Activated T-cell treated with anti-CD3 and anti-CD28 coated beads, Interleukin-2, amount 50 U/mL, for 72 hours (primary cell): ENCODE measurements at places on chromosomes 6 and 20. TPM values are rescaled to one million over a fixed set of nuclear protein-coding genes. Genes with fewer than 3 reads are reported as not detected.

DNA sequence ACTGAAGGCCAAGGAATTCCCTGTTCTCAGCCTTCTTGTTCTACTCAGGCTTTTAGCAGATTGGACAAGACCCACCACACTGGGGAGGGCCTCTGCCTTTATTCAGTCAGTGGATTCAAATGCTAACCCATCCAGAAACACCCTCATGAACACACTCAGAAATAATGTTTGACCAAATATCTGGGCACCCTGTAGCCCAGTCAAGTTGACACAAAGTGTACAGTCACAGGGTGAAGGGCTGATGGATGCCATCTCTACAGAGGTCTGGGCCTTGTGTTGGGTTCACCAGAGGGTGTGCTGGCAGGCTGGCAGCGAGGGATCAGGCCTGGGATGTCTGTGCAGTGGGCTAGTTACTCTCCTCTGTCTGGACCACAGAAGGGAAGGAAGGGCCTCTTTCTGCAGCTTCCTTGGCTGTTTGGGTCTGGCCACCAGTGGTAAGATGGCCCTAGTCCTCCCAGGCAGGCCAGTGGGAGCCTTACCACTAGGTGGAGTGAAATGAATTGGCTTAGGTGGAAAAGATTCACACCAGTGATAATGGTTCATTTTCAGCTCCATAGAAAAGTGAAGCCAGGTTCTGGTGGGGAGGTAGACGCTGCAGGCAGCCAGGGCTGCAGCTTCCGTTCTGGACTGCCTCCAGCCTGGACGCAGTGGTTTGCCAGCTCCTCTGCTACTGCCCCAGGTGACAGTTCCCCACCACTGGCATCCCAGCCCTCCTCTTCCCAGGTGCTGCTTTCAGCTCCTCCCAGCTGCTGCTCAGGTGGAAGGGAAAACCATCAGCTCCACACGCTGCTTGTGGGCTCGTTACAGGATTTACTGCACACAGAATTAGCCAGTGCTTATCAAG lies 9.2 kb downstream of the TUBB2A start:
- H3K27me3 ChIP-seq, result no peaks in the 10 kb centered on the region
- H3K36me3 ChIP-seq, result no peaks in the 10 kb centered on the region
- H3K4me3 ChIP-seq, result no peak overlapping the region
- H3K4me1 ChIP-seq, result no peaks in the 10 kb centered on the region

GRCh38 chr20:23099791-23100719 lies 13.9 kb upstream of the CD93 start:
- no peak overlapping the region for H3K4me3 ChIP-seq
- H3K27ac ChIP-seq, result no peak overlapping the region
- DNase-seq, result no peak
- no peaks in the 10 kb centered on the region for H3K36me3 ChIP-seq
- no peaks in the 10 kb centered on the region for H3K27me3 ChIP-seq
- no peaks in the 10 kb centered on the region for H3K4me1 ChIP-seq

- H3K36me3 ChIP-seq, result no peaks in the 10 kb centered on the region
- H3K4me1 ChIP-seq, result no peaks in the 10 kb centered on the region
- H3K4me3 ChIP-seq, result no peak overlapping the region
- H3K27me3 ChIP-seq, result peaks cover 5% of the 10 kb centered on the region
- no peak overlapping the region for H3K27ac ChIP-seq
These were observed 163.2 kb downstream of the SYCP2 start for GRCh38 chr20:59770270-59770669.

GRCh38 chr6:17574866-17575560 lies 25.1 kb upstream of the FAM8A1 start:
- no peak overlapping the region for H3K4me3 ChIP-seq
- H3K4me1 ChIP-seq, result no peaks in the 10 kb centered on the region
- H3K27ac ChIP-seq, result no peak overlapping the region
- H3K27me3 ChIP-seq, result peaks cover 11% of the 10 kb centered on the region
- peaks cover 10% of the 10 kb centered on the region for H3K36me3 ChIP-seq
- no peak for DNase-seq

- DNase-seq, result no peak
- no peak overlapping the region for H3K27ac ChIP-seq
- no peak overlapping the region for H3K4me3 ChIP-seq
These were observed 13.9 kb upstream of the TNFRSF6B start for GRCh38 chr20:63682384-63683139.

ASIP gene
- not detected for total RNA-seq

OR2H1 gene
- total RNA-seq, result not detected

ESR1 gene
- 1.3 TPM for total RNA-seq
